ENCODE measurements at places on chromosomes 2 and 18.

DNA sequence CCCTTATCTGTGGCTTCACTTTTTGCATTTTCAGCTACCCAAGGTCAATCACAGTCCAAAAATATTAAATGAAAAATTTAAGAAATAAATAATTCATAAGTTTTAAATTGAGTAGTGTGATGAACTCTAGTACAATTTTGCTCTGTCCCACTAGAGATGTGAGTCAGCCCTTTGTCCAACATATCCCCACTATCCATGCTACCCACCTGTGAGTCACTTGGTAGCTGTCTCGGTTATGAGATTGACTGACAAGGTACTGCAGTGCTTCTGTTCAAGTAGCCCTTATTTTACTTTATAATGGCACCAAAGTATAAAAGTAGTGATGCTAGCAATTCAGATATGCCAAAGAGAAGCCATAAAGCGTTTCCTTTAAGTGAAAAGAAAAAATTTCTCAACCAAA lies 28.8 kb downstream of the ADCY3 start:
- H3K27me3 ChIP-seq: no peaks in the 10 kb centered on the region
- peaks cover 18% of the 10 kb centered on the region for H3K36me3 ChIP-seq
- no peak for DNase-seq

GRCh38 chr2:238505892-238506280 lies 79.2 kb downstream of the ASB1 start:
- H3K4me3 ChIP-seq: no peak overlapping the region
- no peaks in the 10 kb centered on the region for H3K27me3 ChIP-seq
- H3K27ac ChIP-seq: no peak overlapping the region
- no peak for DNase-seq
- no peaks in the 10 kb centered on the region for H3K36me3 ChIP-seq

DNA sequence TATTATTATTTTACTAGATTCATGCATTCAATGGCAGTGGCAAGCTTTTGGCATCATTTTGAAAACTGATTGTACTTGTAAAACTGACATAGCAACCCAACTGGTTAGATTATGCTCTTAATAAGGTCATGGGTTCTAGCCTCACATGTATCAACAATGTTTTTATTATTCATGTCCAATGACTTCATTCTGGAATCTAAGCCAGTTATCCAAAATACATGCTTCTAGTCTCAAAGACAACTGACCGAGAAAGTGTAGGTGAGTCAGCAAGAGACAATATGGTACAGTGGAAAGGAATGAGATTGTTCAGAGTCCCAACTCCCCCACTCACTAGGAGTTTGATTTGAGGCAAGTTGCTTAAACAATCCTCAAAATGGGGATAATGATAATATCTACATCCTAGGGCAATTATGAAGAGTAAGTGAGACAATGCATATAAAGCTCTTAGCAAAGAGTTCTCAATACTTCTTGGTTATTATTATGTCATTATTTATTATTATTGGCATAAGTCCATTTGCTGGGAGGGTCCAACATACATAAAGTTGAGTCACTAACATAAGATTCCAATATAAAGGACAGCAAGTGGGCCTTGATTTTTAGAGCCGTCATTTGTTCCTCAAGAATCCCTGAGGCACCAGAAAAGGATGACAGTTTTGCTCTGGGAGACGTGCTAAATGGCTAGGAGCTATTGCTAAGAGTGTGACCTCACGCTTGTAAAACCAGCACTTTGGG lies 99.4 kb downstream of the NEB start:
- peaks cover 48% of the 10 kb centered on the region for H3K4me1 ChIP-seq
- no peak overlapping the region for H3K4me3 ChIP-seq
- peaks cover 14% of the 10 kb centered on the region for H3K36me3 ChIP-seq
- no peak for DNase-seq

- DNase-seq: no peak
- no peak overlapping the region for H3K27ac ChIP-seq
- H3K36me3 ChIP-seq: no peaks in the 10 kb centered on the region
- no peak overlapping the region for H3K4me3 ChIP-seq
- peaks cover 17% of the 10 kb centered on the region for H3K27me3 ChIP-seq
- peaks cover 4% of the 10 kb centered on the region for H3K4me1 ChIP-seq
These were observed 24.5 kb upstream of the STAM2 start for GRCh38 chr2:152200101-152200500.

DNA sequence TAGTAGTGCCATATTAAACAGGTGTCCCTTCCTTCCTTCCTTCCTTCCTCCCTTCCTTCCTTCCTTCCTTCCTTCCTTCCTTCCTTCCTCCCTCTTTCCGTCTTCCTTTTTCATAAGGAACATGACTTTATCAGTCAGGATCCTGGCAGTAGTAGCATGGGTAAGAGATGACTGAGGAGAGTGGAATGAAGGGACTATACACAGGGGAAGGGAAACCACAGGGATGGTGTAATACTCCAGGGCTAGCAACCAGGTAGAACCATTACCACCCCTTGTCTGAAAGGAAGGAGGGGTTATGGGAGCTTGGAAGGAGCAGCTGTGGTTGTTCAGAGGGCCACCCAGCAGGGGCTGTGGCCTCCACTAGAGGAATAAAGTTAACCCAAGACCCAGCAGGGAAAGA lies 23.2 kb upstream of the KDM3A start:
- no peak overlapping the region for H3K4me3 ChIP-seq
- no peak overlapping the region for H3K27ac ChIP-seq
- no peak for DNase-seq
- H3K36me3 ChIP-seq: no peaks in the 10 kb centered on the region

DNA sequence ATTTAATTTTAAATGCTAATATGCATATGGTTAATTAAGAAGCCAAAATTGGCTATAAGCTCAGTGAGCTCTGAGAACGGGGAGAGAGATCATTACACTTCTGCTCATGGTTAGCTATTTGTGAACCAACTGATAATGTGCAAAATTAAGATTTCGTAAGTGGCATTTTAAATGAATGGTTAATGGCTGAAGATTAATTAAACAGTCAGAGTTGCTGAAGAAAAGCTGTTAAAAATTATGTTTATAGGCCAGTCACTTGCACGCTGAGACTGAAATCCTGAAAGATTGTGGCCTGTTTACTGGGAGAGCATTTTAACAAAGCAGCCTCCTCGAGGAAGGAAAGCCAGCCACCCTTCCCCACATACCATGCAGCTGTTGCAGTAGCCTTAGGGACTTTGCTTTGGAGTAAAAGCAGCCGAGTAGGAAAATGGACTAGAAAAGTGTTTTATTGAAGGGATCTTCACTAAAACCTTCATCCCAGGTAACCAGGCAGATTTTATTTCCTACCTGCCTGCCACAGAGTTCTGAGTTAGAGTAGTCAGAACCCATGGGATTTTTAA lies 218.8 kb upstream of the NRP2 start:
- H3K4me1 ChIP-seq: peaks cover 3% of the 10 kb centered on the region
- H3K27me3 ChIP-seq: peaks cover 4% of the 10 kb centered on the region
- no peak overlapping the region for H3K4me3 ChIP-seq
- H3K27ac ChIP-seq: no peak overlapping the region
- no peaks in the 10 kb centered on the region for H3K36me3 ChIP-seq

- no peaks in the 10 kb centered on the region for H3K4me1 ChIP-seq
- no peak for DNase-seq
- H3K27ac ChIP-seq: peak overlapping the region; percentile 27
- no peaks in the 10 kb centered on the region for H3K36me3 ChIP-seq
- H3K4me3 ChIP-seq: no peak overlapping the region
These were observed 47.5 kb downstream of the LMAN2L start for GRCh38 chr2:96692094-96692971.

- no peak for DNase-seq
- no peaks in the 10 kb centered on the region for H3K27me3 ChIP-seq
- H3K4me3 ChIP-seq: no peak overlapping the region
- H3K36me3 ChIP-seq: no peaks in the 10 kb centered on the region
- no peak overlapping the region for H3K27ac ChIP-seq
These were observed 42.0 kb upstream of the HS6ST1 start for GRCh38 chr2:128360711-128361110.

DNA sequence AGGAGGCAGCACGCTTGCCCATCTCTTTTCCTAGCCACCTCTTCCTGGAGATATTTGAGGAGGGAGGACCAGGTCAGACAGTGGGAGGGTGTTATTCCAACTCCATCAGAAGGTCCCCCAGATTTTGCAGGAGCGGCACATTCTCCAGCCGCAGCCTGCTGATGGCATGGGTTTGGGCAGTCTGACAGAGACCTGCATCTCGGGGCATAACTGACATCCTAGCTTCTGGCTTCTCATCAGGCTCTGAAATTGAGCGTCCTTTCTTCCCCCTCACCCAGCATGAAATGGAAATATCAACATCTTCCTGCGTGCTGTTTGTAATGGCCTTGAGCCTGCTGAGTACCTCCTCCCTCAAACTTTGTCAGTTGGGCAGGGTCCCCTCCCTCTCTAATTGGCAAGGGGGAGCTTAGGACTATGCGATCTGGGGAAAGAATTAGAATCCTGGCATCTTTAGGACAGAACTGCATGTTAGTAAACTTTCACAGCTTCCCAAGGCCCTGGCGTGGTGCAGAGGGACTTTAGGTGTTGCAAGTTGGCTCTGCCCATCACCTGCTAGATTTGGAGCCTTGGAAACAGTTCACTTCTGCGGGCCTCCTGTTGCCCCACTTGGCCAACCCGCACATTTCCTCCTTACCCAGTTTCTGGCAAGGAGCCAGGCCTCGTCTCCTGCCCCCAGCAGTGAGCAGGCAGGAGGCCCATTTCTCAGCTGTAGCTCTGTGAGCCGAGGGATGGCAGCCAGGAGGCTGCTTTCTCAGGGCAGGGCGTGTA lies 2.2 kb downstream of the ITM2C start:
- H3K4me3 ChIP-seq: no peak overlapping the region
- peak; percentile 54 for DNase-seq
- peaks cover 14% of the 10 kb centered on the region for H3K27me3 ChIP-seq
- H3K27ac ChIP-seq: peak overlapping the region; percentile 55

DNA sequence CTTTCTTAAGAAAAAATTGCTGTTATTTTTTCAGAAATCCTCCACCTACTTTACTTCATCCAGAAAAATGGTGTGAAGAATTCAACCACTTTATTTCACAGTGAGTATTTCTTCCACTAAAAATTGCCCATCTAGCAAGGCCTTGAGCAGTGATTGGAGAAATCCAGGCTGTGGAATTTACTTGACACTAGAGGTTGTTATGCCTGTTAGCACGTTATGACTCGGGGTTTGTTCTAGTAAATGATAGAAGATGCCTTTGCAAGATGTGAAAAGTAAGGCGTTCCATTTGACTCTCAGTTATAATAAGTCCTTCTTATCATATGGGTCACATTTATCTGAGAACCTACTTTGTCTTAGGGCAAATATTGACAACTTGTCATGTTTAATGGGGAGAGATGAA lies 157.4 kb downstream of the MYO3B start:
- H3K27ac ChIP-seq: no peak overlapping the region
- no peaks in the 10 kb centered on the region for H3K36me3 ChIP-seq
- no peak overlapping the region for H3K4me3 ChIP-seq
- H3K27me3 ChIP-seq: peaks cover 19% of the 10 kb centered on the region
- H3K4me1 ChIP-seq: peaks cover 13% of the 10 kb centered on the region

DNA sequence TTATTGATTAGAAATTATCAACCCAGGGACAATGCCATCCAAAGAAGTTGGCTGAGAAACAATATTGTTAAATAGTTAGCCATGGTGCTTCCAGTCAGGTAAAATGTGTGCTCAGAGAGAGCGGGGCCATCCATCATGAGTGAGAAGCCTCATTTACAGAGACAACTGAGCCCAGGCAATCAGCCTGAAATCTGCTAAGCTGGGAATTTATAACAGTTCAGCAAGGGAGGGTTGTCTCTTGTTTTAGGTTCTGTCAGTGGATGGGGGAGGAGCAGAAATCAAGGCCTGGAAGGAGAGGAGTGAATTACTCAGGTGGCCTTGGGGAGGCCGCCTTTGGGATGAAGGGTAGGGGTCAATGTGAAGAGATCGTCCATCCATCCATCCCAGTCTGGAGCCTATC lies 102.5 kb upstream of the ST8SIA3 start:
- no peak overlapping the region for H3K27ac ChIP-seq
- no peaks in the 10 kb centered on the region for H3K27me3 ChIP-seq
- DNase-seq: no peak
- no peak overlapping the region for H3K4me3 ChIP-seq
- no peaks in the 10 kb centered on the region for H3K36me3 ChIP-seq

- H3K27me3 ChIP-seq: no peaks in the 10 kb centered on the region
- H3K27ac ChIP-seq: no peak overlapping the region
- no peaks in the 10 kb centered on the region for H3K36me3 ChIP-seq
- no peak for DNase-seq
- no peaks in the 10 kb centered on the region for H3K4me1 ChIP-seq
These were observed 36.2 kb downstream of the CCDC178 start for GRCh38 chr18:33404244-33404873.

DNA sequence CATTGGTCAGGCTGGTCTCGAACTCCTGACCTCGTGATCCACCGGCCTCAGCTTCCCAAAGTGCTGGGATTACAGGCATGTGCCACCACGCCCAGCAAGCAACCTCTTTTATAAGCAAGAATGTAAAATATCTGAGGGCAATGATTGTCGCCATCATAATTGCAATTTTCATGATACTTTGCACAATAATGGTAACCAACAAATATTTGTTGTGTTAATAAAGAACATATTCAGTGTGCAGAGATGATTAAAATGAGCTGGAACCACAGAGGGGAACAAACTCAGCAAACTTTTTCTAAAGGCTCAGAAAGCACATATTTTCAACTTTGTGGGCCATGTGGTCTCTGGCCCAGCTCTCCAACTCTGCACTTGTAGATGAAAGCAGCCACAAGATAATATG lies 115.2 kb upstream of the SIX2 start:
- no peaks in the 10 kb centered on the region for H3K27me3 ChIP-seq
- H3K4me3 ChIP-seq: no peak overlapping the region
- H3K4me1 ChIP-seq: no peaks in the 10 kb centered on the region
- no peaks in the 10 kb centered on the region for H3K36me3 ChIP-seq
- no peak overlapping the region for H3K27ac ChIP-seq
- no peak for DNase-seq

- no peak for DNase-seq
- H3K27me3 ChIP-seq: no peaks in the 10 kb centered on the region
- no peak overlapping the region for H3K27ac ChIP-seq
These were observed 673.8 kb upstream of the SALL3 start for GRCh38 chr18:78305789-78306188.

DNA sequence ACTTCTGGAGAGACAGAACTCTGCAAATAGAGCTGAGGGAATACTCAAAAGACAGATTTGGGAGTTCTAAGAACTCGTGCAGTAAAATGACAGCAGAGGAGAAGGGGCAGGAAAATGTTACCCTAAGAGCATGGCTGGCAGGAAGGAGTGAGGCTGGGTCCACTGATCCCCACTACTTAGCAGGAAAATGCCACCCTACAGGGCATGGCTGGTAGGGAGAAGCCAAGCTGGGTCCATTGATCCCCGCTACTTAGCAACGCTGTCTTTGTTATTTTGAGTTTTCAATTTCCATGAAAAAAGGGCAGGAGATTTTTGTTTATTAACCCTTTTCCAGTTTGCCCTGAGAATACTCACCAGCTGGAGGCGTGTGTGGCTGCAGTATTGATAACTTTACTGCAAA lies 100.3 kb upstream of the TMEM200C start:
- H3K36me3 ChIP-seq: peaks cover 1% of the 10 kb centered on the region
- H3K27ac ChIP-seq: no peak overlapping the region
- peaks cover 6% of the 10 kb centered on the region for H3K4me1 ChIP-seq

GRCh38 chr2:171124541-171124940 lies 36.2 kb downstream of the TLK1 start:
- no peak for DNase-seq
- H3K27ac ChIP-seq: no peak overlapping the region

GRCh38 chr2:64288321-64289193 lies 144.3 kb upstream of the PELI1 start:
- no peaks in the 10 kb centered on the region for H3K4me1 ChIP-seq
- no peak for DNase-seq
- peaks cover 3% of the 10 kb centered on the region for H3K27me3 ChIP-seq
- no peaks in the 10 kb centered on the region for H3K36me3 ChIP-seq
- no peak overlapping the region for H3K4me3 ChIP-seq
- no peak overlapping the region for H3K27ac ChIP-seq
